ENCODE measurements at places on chromosomes 4 and X.

DNA sequence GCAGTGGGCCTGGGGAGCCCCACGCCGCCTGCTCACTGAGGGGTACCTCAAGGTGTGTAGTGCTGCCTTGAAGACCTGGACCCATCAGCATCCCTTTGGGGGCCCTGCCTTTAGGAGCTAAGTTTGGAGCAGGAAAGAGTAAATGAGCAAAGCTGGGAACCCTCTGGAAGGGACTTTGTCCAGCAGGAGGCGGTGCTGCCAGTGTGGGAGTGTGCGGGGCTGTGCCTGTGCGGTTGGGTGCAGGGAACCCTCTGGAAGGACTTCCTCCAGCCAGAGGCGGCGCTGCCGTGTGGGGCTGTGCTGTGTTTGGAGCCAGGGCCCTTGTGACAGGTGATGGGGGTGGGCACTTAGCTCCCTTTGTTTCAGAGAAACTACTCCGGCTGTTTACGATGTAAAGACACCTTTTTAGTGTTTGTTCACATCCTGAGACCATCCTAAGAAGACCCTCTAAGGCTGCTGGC lies 25.8 kb downstream of the RGS12 start:
- no peak for DNase-seq

- no peak for DNase-seq
Measured at GRCh38 chr4:29276150-29276549, 1444.0 kb upstream of the PCDH7 start.

- DNase-seq: no peak
Measured at GRCh38 chr4:167775375-167775774, 317.0 kb upstream of the ANXA10 start.

GRCh38 chr4:127484117-127484516 lies 148.6 kb upstream of the INTU start:
- DNase-seq: no peak

DNA sequence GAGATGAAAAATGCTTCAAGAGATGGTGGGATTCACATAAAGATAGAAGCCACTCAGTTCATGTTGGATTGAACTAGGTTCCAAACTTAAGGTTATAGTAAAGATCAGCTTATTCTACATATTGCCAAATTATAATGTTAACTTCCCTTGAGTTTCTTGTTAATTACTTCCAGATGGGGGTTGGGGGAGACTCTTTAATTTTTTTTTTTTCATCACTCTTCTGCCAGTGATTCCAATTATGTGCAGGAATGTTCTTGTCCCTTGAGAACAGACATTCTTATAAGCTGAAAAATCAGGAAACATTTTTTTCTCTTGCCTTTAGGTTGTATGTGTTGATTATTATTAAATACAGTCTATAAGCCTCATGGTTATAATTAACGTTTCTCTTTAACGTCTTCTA lies 30.0 kb downstream of the MND1 start:
- no peak for DNase-seq

DNA sequence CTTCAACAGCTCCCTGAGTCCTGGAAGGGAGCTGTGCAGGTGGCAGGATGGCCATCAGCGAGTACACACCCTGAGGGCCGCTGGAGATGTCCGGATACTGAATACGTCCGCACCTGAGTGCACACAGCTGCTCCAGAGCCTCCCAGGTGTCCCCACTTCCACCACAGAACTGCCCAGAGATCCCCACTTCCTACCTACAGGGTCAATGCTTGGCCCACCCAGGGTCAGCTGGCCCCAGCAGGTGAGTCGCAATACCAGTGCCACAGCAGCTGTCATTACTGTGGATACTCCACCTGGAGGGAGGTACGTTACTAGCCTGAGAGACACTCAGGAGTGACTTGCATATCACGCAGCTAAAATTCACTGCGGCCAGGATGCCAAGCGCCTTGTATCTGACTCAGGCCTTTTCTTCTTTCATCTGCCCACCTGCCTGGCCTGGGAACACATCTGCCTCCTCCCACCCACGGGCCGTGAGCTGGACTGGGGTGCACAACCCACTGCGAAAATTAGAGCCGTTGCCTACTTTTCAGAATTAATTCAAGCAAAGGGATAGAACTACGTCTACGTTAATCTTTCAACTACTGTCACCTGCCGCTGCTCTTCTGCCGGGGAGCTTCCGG lies 9.4 kb downstream of the C4orf50 start:
- no peak for DNase-seq

DNA sequence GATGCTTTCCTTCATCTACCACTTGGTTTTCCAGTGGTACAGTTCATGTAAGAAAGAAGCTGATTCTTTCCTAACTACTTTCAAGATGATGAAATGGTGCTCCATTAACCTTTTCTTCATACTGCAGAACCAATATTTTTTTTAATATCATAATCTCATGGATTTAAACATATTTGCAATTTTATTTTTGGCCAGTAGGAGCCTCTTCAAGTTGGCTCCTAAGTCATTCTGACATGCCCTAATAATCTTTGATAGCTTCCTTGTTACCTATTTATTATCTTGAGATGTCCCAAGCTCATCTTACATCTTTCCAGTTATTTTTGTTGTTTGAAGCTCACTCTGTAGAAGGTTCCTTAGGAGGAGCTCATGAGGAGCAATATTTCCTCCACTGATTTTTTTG lies 170.2 kb downstream of the APBB2 start:
- no peak for DNase-seq

DNA sequence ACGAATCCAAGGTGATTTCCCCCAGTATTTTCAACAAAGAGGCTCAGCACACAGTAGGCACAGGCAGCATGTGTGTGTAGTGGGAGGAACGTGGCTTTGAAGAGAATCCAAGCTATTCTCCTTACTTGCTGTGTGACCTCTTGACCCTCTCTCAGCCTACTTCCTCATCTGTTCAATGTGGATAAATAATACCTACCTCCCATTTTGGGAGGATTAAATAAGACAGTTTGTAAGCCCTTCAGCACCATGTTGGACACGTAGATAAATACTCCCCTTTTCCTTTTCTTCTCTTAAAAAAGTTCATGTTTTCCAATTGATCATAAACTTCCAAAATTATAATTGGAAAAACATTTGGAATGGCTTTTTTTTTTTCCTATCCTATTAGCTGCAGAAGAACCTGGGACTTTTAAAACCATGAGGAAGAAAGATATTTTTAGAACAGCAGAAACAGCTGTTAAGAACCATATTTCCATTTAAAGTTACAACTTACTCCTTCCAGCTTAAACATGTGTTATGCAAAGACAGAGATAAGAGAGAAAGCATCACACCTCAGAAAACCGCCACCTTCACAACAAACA lies 56.1 kb upstream of the TMEM131L start:
- no peak for DNase-seq

GRCh38 chr4:61934198-61934597 lies 734.1 kb downstream of the ADGRL3 start:
- no peak for DNase-seq

GRCh38 chrX:40006106-40007017 lies 91.4 kb downstream of the BCOR start:
- DNase-seq: no peak

DNA sequence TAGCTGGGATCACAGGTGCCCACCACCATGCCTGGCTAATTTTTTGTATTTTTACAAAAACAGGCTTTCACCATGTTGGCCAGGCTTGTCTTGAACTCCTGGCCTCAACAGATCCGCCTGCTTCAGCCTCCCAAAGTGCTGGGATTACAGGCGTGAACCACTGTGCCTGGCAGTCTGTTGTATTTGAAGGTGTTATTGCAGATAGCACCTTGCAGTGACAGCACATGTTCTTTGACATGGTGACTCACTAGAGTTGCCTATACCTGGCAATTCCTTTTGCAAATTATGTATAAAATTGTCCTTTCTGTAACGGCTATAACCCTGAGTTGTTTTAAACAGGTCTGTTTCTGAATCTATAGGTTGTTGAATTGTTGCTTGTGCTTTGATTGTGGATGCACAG lies 7.9 kb downstream of the OGT start:
- no peak for DNase-seq

DNA sequence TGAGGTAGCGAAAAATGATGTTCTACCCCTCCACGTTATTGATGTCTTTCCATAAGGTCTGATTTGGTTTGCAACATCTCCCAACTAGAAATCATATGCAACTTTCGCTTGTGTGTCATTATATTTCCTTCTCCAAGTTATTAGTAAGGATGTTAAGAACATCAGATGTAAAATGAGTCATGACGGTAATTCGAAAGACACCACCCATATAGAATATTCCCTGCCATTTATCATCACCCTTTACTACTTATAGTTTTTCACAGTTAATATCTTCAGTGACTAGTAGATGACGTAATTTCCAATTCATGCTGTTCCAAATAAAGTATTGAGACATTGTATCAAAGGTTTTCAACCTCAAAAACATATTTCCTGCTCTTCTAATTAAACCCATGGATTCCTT lies 146.7 kb upstream of the MAP3K15 start:
- DNase-seq: no peak

GRCh38 chr4:6917461-6918271 lies 8.0 kb downstream of the TBC1D14 start:
- DNase-seq: no peak

GRCh38 chr4:140408974-140409373 lies 18.5 kb downstream of the CLGN start:
- DNase-seq: no peak

DNA sequence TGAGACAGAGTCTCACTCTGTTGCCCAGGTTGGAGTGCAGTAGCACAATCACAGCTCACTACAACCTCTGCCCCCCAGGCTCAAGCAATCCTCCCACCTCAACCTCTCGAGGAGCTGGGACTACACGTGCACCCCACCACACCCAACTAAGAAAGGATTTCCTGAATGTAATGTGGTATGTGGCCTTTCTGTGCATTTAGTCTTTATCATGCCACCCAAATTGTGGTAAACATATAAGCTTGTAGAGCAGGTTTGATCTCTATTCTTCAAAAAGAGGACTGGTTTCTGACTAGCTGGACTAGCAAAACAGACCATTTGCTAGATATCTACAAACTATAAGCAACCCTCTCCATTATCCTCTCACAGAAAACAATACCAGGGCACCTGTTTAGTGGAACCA lies 33.6 kb downstream of the ELOVL6 start:
- no peak for DNase-seq

- DNase-seq: no peak
Measured at GRCh38 chr4:8709729-8710360, 117.3 kb downstream of the CPZ start.

DNA sequence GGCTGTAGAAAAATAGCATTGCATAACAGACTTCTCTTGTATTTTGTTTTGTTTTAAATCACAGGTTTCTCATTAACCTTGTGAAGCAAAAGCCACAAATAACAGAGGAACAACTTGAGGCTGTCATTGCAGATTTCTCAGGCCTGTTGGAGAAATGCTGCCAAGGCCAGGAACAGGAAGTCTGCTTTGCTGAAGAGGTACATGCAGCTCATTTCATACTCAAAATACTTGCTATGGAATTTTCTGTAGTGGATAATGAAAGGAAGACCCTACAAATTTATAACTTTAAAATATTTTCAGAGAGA lies 17.6 kb downstream of the AFP start:
- no peak for DNase-seq

- no peak for DNase-seq
Measured at GRCh38 chrX:66022632-66023384, 17.1 kb downstream of the VSIG4 start.

- DNase-seq: no peak
Measured at GRCh38 chrX:53715346-53715924, 28.9 kb upstream of the HUWE1 start.

- no peak for DNase-seq
Measured at GRCh38 chrX:8579602-8580001, 115.0 kb downstream of the VCX3B start.

DNA sequence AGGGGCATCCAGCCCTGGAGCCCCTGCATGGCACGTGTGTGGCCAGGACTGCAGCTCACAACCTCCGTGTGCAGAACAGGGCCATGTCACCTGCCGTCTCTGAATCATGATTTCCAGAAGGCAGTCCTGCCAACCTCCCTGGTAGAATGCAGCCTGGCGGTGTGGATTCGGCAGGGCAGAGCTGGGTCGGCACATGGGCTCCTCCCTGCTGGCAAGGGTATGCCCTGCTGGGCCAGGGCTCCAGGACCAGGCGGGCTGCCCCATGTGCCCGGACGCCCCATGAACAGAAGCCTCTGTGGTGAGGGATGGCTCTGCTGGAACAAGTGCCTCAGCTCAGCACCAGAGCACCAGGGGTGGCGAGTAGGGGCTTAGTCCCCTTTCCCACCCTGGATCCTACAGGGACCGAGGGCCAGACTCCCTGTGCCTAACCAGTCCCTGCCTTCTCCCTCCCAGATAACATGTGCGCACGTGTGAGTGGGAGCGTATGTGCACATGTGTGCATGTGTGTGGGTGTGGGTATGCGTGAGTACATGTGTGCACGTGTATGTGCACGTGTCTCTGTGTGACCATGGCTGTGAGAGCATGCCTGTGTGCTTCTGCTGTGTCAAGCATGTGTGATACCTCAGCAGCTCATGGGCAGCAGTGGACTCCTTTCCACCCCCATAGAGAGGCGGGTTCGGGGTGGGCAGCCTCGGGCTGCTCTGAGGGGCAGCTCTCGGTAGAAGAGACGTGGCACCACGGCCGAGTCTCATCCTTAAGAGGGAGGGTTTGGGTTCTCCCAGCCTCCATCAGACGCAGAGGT lies 10.3 kb upstream of the MXD4 start:
- DNase-seq: no peak

DNA sequence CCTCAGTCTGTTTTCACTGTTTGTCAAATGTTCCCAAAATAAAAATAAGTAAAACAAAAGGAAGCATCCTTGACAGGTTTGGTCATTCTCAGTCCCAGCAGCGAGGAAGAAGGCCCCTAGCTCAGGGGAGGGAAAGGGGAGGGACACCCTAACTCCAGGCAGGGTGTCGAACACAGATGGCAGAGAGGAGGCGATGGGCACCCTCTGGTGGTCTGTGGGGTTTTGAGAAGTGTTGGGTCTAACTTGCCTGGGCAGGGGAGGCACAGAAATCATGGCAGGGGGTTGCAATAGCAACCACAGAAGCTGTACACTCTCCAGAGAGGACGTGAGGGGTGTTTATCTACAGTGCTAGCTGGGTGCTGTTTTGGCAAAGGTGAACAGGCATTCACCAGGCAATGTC lies 229.8 kb upstream of the SFRP2 start:
- DNase-seq: no peak

DNA sequence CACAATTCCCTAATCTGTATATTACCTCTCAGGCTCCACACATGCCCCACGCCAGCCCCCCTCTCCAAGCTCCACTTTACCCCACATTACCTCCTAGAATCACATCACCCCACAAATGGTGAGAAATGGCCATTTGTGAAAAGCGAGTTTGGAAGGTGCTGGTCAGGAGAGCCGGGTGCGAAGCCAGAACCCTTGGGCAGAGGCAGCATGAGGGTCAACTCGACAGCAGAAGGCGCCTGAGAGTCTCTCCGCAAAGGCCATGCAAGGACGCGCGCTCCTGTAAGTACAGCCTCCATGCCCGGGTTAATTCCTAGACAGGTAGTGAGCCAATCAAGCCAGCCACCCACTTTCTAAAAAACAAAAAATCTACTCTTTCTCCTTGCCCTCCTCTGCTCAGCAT lies 42.4 kb downstream of the RHOXF2 start:
- DNase-seq: no peak

DNA sequence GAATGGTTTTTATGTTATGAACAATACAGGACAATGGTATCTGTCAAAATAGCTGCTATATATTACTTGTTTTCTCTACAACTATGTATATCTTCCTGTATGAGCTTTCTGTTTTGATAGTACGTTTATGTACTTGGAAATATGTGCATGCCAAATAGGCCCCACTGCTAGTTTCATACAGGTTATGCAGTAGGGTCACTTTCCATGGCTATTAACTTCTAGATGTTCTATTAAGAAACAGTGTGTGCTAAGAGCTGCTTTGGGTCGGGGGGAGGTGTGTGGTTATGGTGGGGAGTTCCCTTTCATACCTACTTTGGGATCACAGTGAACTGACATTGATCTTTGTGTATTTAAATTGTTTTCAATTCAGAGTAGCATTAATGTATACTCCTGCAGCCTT lies 30.9 kb downstream of the RBPJ start:
- DNase-seq: no peak
